ENCODE measurements at places on chromosomes 16 and 17.
A peak's percentile ranks its signal among the peaks of the same experiment; 100 is the strongest.

DNA sequence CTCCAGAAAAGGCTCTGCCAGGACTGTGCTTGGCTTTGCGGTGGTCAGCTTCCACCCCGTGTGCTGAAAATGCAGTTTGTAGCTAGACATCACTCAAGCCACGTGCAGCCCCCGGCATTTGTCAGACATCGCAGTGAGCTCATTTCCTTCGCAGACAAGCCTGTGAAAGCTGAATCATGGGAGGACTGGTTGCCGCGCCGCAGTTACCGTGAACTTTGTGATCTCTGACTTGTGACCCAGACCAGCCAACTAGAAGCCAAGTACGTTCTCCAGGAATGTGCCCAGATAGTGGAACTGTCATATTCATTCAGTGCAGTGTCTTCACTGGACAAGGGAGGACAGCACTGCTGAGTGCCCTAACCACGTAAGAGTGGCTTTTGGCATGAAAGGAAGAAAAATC is 58.1 kb downstream of the NDE1 start:
- no peak for DNase-seq

GRCh38 chr17:11330826-11331225 is 89.8 kb downstream of the SHISA6 start:
- no peak for DNase-seq

DNA sequence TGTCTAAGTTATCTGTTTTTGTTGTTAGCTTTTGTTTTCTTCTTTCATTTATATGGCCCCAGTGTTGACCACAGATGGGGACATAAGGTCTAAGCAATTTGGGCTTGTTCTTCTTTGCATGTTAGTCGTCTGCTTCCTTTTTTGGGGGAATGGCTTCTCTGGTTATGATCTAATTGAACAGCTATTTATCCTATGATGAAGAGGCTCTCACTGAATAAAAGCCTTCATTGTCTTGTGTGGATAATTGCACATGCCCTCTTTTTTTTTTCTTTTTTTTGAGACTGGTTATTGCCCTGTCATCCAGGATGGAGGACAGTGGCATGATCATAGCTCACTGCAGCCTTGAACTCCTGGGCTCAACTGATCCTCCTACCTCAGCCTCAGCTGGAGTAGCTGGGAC is 13.7 kb downstream of the SMARCE1 start:
- no peak for DNase-seq

- no peak for DNase-seq
Measured at GRCh38 chr16:15993946-15994665, 44.7 kb downstream of the ABCC1 start.

GRCh38 chr16:53542283-53542682 is 39.3 kb upstream of the AKTIP start:
- no peak for DNase-seq

- peak; percentile 27 for DNase-seq
Measured at GRCh38 chr16:528111-529011, 849 bp downstream of the CAPN15 start.

- DNase-seq: no peak
Measured at GRCh38 chr16:68387301-68387700, 61.0 kb downstream of the SMPD3 start.

GRCh38 chr16:89289428-89290395 is 72.2 kb downstream of the ZNF778 start:
- no peak for DNase-seq

DNA sequence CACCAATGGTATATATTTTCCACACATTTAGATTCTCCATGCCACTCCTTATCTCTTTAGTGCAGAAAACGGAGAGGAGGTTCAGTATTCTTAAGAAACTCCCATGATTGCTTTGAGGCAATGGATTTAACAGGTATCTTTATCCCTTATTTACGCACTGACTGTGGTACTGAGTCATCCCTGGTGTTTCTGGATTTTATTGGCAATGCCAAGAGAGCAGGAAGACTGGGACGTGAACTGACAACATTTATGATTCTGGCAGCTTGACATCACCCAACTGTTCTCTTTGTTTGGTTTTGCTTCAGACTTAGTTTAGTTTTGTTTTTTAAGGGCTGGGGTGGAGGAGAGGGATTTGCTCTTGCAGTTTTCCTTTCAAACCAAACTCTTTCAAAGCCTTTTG is 131.4 kb downstream of the WWOX start:
- no peak for DNase-seq

DNA sequence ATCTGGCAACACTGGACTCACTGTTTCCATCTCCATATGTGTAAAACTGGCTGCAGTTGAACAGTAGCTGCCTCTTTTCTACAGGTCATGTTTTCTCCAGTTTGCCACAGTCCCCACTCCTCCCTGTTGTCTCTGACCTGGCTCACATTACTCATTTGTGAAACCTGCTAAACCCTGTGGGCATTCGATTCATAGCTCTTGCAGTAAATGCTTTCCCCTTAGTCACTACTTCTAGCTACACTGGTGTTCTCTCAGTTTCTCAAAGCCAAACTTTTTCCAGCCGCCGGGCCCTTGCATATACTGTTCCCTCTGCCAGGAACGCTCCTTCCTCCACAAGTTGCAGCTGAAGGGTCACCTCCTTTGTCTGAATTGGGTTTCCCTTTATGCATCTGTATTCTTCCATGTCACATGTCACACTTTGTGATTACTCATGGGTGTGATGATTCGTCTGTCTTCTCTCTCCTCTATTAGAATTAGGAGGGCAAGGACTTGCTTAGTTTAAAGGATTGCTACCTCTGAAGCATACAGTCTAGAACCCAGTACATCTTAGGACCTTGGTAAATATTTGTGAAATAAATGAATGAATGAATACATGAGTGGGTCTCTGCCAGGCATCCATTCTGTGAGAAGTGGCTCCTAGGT is 15.0 kb upstream of the MT4 start:
- no peak for DNase-seq

GRCh38 chr16:82664181-82664580 is 37.4 kb downstream of the CDH13 start:
- DNase-seq: no peak

GRCh38 chr17:34850964-34851363 is 110.3 kb downstream of the CCT6B start:
- DNase-seq: no peak

DNA sequence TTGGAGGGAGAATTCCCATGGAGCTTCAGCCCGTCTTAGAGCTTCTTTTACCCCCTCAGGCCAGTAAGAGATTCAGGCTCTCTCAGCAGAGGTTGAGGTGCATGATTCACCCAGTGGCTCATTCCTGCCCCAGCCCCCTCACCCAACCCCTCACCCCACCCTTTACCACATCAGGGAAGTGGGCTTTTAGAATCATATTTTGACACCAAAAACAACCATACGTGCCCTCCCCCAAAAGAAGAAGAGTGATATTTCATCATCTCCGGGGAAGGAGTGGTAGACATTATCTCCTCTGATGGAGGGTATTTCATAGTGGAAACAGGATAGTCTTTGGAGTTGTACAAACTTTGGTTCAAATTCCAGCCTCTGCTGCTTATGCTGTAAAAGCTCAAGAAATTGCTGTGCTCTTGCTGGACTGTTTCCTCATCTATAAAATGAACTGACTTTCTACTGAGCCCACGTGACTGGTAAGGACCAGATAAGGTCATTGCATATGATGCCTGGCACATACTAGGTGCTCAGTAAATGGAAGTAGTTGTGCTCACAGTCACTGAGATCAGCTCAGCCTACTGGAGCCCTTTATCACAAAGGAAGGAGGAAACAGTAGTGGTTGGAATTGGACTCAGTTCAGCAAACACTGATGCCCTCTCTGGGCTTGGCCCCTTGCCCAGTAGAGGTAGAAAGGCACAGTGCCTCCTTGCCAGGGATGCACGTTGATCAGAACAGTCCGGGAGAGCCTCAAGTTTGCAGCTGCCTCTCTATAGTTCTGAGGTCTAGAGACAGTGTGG is 18.3 kb upstream of the CCL5 start:
- no peak for DNase-seq

DNA sequence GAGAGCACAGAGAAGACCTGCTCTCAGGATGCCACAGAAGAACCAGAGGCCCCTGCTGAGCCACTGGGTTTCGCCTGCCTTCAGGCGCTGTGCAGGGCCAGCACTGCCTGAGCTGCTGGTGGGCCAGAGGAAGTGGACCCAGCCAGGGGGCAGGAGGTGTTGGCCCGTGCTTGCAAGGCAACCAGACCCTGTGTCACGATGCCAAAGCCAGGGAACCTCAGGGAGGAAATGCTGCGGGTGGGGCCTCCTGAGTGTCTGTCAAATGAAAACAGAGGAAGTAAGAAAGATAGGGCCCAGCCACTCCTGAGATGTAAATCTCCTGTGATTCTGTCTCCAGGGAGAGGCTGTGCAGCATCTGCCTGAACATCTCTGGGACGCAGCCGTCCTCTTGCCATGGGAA is 58.1 kb upstream of the ADORA2B start:
- DNase-seq: no peak

DNA sequence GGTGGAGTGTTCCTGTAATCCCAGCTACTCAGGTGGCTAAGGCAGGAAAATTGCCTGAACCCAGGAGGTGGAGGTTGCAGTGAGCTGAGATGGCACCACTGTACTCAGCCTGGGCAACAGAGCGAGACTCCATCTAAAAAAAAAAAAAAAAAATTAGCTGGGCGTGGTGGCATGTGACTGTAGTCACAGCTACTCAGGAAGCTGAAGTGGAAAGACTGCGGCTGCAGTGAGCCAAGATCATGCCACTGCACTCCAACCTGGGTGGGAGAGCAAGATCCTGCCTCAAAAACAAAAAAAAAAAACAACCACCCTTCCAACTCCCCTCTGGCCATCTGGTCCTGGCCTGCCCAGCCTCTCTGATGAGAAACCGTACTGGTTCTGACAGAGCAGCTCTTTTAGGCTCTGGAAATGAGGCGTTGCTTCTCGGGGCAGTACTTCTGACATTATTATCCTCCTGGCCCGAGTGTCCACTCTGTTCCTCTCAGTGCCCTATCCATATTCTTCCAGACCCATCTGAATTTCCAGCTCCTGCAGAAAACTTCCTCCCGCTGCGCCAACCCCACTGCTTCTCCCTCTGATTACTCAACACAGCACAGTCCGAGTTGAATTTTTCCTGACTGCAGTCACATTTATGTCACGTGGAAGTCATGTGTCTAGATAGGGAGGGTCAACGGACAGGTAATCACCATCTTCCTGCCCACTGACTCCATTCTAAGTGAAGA is 13.3 kb downstream of the GGA2 start:
- no peak for DNase-seq

DNA sequence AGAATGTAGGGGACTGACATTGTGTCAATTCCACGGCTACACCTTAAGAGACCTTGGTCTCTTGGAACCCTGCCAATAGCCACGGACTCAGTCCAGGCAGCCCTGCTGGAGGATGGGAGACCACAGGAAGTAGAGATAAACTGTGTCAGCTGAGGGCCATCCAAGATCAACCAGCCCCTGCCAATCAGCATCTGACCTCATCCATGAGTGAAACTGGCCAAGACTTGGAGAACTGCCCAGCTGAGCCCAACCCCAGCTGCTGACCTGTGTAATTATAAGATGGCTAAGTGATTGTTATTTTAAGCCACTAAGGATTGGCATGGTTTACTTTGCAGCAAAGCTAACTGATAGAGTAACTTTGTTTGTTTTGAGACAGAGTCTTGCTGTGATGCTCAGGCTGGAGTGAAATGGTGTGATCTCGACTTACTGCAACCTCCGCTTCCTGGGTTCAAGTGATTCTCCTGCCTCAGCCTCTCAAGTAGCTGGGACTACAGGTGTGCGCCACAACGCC is 13.3 kb upstream of the YWHAE start:
- DNase-seq: no peak

GRCh38 chr16:58019866-58020538 is 5.6 kb upstream of the MMP15 start:
- DNase-seq: no peak

- no peak for DNase-seq
Measured at GRCh38 chr17:47698749-47699535, 5.0 kb downstream of the TBKBP1 start.

- no peak for DNase-seq
Measured at GRCh38 chr17:77919276-77919675, 39.2 kb upstream of the TNRC6C start.

- DNase-seq: no peak
Measured at GRCh38 chr17:79355165-79355564, 255.7 kb downstream of the RBFOX3 start.

DNA sequence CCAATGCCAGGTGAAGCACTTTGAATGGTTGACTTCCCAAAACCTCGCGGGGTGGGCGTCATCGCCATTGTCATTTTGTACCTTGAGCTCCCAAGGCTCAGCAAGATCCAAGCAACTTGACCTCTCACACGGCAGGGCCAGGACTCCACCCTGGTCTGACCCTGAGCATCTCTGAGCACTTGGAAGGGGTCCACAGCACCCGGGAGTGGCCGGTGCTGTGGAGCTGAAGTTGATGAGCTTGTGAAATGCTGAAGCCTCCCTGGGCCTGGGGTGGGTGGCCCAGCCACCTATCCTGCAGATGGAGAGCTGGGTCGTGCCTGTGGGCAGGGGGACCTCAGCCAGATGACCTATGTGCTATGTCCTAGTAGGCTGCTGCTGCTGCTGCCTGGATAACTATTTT is 283.3 kb upstream of the FOXF1 start:
- no peak for DNase-seq

- no peak for DNase-seq
Measured at GRCh38 chr17:34673516-34673915, 94.1 kb downstream of the TMEM132E start.

DNA sequence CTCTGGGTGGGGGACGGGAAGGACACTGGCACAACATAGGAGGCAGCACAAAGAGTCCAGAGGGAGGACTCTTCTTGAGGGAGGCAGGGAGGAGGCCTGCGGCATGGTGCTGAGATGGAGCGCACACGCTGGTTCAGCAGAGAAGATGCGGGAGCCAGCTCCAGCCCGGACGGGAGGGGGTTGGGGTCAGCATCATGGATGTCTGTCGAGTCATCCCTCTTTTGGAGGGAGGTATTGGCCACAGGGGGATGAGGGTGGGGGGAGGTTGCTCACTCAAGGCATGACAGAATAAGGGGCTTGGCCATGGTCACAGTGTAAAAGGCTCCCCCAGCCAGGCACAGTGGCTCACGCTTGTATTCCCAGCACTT is 19.3 kb downstream of the DCAKD start:
- DNase-seq: no peak
